ENCODE measurements at places on chromosomes 2 and 18. TPM values are rescaled to one million over a fixed set of nuclear protein-coding genes. Genes with fewer than 3 reads are reported as not detected.
A peak's percentile ranks its signal among the peaks of the same experiment; 100 is the strongest.

FHOD3 gene
- not detected for polyA plus RNA-seq

GRCh38 chr2:119247844-119248271, 24.2 kb downstream of the STEAP3 start:
- no peak overlapping the region for H3K27ac ChIP-seq
- peaks cover 3% of the 10 kb centered on the region for H3K36me3 ChIP-seq
- H3K27me3 ChIP-seq: no peaks in the 10 kb centered on the region
- H3K4me3 ChIP-seq: no peak overlapping the region
- DNase-seq: no peak
- H3K4me1 ChIP-seq: no peaks in the 10 kb centered on the region

GATA6 gene
- not detected for polyA plus RNA-seq

DNA sequence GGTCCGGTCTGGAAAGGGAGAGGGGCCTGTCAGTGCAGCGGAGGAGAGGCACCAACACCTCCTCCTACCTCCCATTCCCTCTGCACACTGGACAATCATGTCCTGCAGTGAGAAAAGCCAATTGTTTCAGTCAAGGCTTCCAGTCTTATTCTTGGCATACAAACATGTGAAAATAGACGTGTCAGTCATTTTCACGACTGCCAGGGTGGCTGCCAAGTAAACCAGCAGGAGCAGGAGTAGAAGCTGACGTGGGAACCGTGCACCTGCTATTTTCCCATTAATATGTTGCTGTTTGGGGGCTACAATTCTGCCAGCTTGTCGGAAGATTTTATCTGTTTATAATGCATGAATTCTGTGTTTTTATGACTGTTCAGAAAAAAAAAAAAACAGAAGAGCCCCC, 202.3 kb downstream of the SPP2 start:
- no peaks in the 10 kb centered on the region for H3K36me3 ChIP-seq
- DNase-seq: no peak
- peak overlapping the region; percentile 25 for H3K27ac ChIP-seq
- H3K4me3 ChIP-seq: no peak overlapping the region
- H3K27me3 ChIP-seq: peaks cover 3% of the 10 kb centered on the region

DNA sequence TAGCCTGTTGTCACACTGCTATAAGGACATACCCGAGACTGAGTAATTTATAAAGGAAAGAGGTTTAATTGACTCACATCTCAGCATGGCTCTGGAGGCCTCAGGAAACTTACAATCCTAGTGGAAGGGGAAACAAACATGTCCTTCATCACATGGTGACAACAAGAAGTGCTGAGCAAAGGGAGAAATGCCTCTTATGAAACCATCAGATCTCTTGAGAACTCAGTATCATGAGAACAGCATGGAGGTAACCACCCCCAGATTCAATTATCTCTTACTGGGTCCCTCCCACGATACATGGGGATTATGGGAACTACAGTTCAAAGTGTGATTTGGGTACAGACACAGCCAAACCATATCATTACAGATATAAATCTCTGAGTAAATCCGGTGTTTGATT, 148.7 kb downstream of the PRPF40A start:
- no peak overlapping the region for H3K27ac ChIP-seq
- peaks cover 1% of the 10 kb centered on the region for H3K27me3 ChIP-seq
- peaks cover 19% of the 10 kb centered on the region for H3K4me1 ChIP-seq
- peaks cover 2% of the 10 kb centered on the region for H3K36me3 ChIP-seq
- H3K4me3 ChIP-seq: no peak overlapping the region
- DNase-seq: no peak

GRCh38 chr2:196217116-196217515, 45.7 kb upstream of the STK17B start:
- H3K36me3 ChIP-seq: no peaks in the 10 kb centered on the region
- H3K4me3 ChIP-seq: no peak overlapping the region
- H3K27me3 ChIP-seq: peaks cover 3% of the 10 kb centered on the region
- H3K27ac ChIP-seq: no peak overlapping the region
- no peak for DNase-seq

ASIC4 gene
- not detected for polyA plus RNA-seq

AKAIN1 gene
- polyA plus RNA-seq: not detected

- no peaks in the 10 kb centered on the region for H3K27me3 ChIP-seq
- H3K36me3 ChIP-seq: no peaks in the 10 kb centered on the region
- H3K4me3 ChIP-seq: no peak overlapping the region
Measured at GRCh38 chr18:23877371-23877770, 137.2 kb upstream of the TTC39C start.

KCNJ13 gene
- polyA plus RNA-seq: 0.56 TPM

DNA sequence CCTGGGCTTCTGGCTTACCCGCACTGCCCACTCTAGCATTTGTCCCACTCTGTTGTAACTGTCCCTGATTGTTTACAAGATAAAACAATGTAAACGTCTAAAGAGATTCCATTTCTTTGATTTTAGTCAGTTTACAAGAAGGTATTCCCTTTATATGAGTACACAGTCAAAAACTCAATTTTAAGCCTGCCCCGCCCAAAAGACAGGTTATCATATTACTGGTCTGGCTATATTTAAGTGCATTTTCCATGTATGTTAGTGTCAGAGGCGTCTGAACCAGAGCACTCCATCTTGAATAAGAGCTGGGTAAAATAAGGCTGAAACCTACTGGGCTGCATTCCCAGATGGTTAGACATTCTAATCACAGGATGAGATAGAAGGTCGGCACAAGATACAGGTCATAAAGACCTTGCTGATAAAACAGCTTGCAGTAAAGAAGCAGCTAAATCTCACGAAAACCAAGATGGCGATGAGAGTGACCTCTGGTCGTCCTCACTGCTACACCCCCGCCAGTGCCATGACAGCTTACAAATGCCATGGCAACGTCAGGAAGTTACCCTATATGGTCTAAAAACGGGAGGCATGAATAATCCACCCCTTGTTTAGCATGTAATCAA, 15.0 kb downstream of the GPR45 start:
- DNase-seq: no peak
- H3K4me1 ChIP-seq: no peaks in the 10 kb centered on the region
- H3K4me3 ChIP-seq: no peak overlapping the region
- H3K27ac ChIP-seq: no peak overlapping the region
- no peaks in the 10 kb centered on the region for H3K27me3 ChIP-seq
- H3K36me3 ChIP-seq: no peaks in the 10 kb centered on the region

DNA sequence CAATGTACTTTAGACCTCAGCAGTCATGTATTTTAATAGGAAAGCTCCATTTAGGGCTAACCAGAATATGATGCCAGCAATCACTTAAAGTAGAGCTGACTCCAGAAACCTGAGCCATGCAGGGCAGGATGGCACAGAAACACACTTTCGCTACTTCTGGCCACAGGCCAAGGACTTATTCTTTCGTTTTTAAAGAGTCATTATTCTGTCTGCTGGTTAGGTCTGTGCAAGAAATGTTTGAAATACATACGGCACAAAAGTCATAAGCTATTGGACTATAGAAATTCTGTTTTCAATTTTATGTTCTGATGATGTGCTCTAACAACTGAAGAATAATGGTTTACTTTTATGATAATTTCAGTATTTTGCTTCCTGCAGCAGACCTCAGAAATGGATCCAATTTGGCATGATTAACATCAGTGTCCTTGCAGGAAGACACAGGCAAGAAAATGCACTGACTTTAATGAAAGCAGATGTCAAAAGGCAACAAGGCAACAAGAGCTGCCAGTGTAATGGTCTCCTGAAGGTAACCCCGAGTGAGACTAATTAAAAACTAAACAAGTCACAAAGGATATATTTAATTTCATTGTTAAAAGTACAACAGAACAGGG, 114.4 kb upstream of the CHRNA1 start:
- H3K36me3 ChIP-seq: no peaks in the 10 kb centered on the region
- no peak for DNase-seq
- H3K4me1 ChIP-seq: no peaks in the 10 kb centered on the region
- H3K4me3 ChIP-seq: no peak overlapping the region
- H3K27ac ChIP-seq: no peak overlapping the region

DNA sequence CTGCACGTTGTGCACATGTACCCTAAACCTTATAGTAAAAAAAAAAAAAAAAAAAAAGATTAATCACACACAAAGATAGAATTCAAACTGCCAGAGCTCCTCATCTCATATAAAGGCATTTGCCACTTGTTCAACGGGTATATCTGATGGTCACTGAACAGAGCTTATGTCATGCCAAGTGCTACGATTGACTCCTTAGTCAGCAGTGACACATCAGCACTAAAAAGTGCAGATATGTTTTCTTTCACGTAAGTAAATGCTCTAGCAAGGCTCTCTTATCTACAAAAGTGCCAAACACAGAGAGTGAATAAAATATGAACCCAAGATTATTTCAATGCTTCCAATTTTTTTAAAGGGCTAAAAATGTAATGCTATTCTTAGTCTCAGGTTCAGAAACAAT, 1.1 kb downstream of the LMAN1 start:
- H3K27me3 ChIP-seq: no peaks in the 10 kb centered on the region
- H3K27ac ChIP-seq: peak overlapping the region; percentile 90
- peaks cover 15% of the 10 kb centered on the region for H3K36me3 ChIP-seq

- no peak for DNase-seq
- no peaks in the 10 kb centered on the region for H3K36me3 ChIP-seq
- H3K27me3 ChIP-seq: peaks cover 15% of the 10 kb centered on the region
- no peak overlapping the region for H3K4me3 ChIP-seq
- H3K4me1 ChIP-seq: no peaks in the 10 kb centered on the region
Measured at GRCh38 chr18:963276-963675, 58.6 kb downstream of the ADCYAP1 start.

- H3K36me3 ChIP-seq: no peaks in the 10 kb centered on the region
- H3K27me3 ChIP-seq: peaks cover 4% of the 10 kb centered on the region
- no peak for DNase-seq
- no peaks in the 10 kb centered on the region for H3K4me1 ChIP-seq
Measured at GRCh38 chr2:205367331-205367935, 314.9 kb upstream of the NRP2 start.

GRCh38 chr2:205657579-205657978, 24.7 kb upstream of the NRP2 start:
- peaks cover 5% of the 10 kb centered on the region for H3K4me1 ChIP-seq
- H3K36me3 ChIP-seq: no peaks in the 10 kb centered on the region
- no peak for DNase-seq
- peaks cover 7% of the 10 kb centered on the region for H3K27me3 ChIP-seq
- no peak overlapping the region for H3K27ac ChIP-seq

All from immature natural killer cell (primary cell).